ENCODE measurements at places on chromosomes 1 and 21. TPM values are rescaled to one million over a fixed set of nuclear protein-coding genes. Genes with fewer than 3 reads are reported as not detected.

CNKSR1 gene
- total RNA-seq: 4.5 TPM

LEFTY1 gene
- 0.19 TPM for total RNA-seq

DNA sequence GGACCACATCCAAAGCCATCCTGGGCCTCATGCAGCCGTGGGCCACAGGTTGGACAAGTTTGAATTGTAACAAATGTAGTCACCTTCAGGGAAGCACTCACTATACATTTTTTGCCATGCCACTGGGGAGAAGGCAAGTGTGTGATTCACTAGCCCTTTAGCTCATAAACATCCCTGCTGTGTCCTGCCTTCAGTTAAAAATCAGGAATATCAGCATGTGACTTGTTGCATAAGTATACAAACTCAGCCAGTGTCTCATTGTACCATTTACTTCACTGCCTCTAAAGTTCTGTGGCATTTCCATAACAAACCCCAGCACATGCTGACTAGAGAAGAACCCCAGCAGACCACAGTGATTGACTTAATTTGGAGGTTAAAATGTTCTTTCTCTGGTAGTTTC, 142.0 kb upstream of the C1orf105 start:
- no peak overlapping the region for H3K27ac ChIP-seq
- H3K4me3 ChIP-seq: no peak overlapping the region
- H3K36me3 ChIP-seq: peaks cover 2% of the 10 kb centered on the region
- no peaks in the 10 kb centered on the region for H3K27me3 ChIP-seq

- H3K27ac ChIP-seq: no peak overlapping the region
- DNase-seq: no peak
- H3K4me3 ChIP-seq: no peak overlapping the region
- peaks cover 4% of the 10 kb centered on the region for H3K4me1 ChIP-seq
These were observed 55.3 kb downstream of the ETS2 start for GRCh38 chr21:38861056-38861455.

FLG2 gene
- not detected for total RNA-seq

DNA sequence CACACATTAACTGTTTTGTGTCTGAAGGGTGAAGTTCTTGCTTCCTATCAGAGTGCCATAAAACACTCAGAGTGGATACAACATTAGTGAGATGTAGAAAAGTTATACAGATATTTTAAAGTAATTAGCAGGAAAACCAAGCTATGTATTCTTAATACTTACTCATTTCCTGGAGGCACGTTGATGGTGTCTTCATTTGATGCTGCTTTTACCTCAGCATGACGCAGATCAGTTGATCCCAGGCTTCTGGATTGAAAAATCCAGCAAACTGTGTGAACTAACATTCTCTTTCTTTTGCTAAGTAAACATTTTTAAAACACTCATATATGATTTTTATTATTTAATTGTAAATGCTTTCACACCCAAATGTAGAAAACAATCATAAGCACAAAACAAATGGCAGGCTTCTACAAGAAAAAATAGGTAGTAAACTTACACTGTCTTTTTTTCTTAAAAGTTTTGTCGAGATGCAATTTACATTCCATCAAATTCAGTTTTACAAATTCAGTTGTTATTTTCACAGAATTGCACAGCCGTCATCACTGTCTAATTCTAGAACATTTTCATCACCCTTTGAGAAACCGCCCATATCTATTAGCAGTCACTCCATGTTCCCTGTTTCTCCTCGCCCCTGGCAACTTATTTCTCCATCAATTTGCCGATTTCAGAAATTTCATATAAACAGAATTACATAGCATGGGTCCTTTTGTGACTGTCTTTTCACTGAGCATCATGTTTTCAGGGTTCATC, 198.9 kb downstream of the LRRC7 start:
- H3K4me1 ChIP-seq: no peaks in the 10 kb centered on the region
- no peaks in the 10 kb centered on the region for H3K27me3 ChIP-seq
- no peaks in the 10 kb centered on the region for H3K36me3 ChIP-seq
- H3K4me3 ChIP-seq: no peak overlapping the region

CTXND2 gene
- total RNA-seq: not detected

- no peaks in the 10 kb centered on the region for H3K36me3 ChIP-seq
- no peak for DNase-seq
- no peak overlapping the region for H3K27ac ChIP-seq
- H3K4me1 ChIP-seq: no peaks in the 10 kb centered on the region
- H3K4me3 ChIP-seq: no peak overlapping the region
- H3K27me3 ChIP-seq: peaks cover 28% of the 10 kb centered on the region
These were observed 24.0 kb upstream of the ADARB1 start for GRCh38 chr21:45050345-45050796.

- no peak overlapping the region for H3K4me3 ChIP-seq
- no peak overlapping the region for H3K27ac ChIP-seq
- peaks cover 6% of the 10 kb centered on the region for H3K4me1 ChIP-seq
- DNase-seq: no peak
These were observed 130.5 kb downstream of the PPIAL4G start for GRCh38 chr1:148352470-148353053.

SYT2 gene
- total RNA-seq: not detected

GRCh38 chr1:52553362-52554266, 722 bp upstream of the TUT4 start:
- peak overlapping the region; percentile 70 for H3K4me3 ChIP-seq
- DNase-seq: peak; percentile 92
- H3K27me3 ChIP-seq: peaks cover 2% of the 10 kb centered on the region
- peaks cover 2% of the 10 kb centered on the region for H3K36me3 ChIP-seq
- H3K27ac ChIP-seq: peak overlapping the region; percentile 73

DNA sequence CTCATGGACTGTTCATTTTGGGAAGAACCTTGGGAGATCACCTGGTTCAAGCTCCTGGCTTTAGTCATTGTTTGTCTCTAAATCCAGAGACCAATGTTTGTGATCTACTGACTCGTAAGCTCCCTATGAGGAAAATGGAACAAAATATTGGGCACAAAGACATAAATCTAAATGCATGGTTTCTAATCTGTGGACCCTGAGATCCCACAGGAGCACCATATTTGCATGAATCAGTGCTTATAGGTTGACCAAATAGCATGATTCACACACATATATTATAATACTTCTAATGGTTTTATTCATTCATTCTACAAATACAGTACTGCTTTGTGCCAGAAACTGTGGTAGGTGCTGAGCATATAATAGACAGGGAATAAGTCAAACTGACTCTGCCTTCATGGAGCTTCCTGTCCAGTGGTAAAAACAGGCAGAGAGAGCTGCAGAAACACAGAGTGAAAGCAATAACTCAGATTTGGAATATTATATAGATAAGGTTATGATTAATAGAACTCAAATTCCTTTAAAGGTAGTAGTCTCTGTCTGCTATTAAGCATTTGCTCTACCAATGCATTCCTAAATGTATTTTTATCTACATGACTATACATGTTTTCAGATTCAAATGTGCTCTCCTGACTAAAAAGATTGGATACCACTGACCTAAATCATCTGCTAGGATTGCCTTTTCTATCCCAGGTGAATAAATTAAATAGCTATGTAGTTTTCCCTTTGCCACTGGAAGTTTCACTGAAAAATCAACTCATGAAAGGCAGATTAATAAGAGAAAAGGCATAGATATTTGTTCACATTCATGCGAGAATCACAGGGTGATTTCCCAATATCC, 198.6 kb upstream of the CAMK1G start:
- DNase-seq: no peak
- no peaks in the 10 kb centered on the region for H3K4me1 ChIP-seq

HSD3B1 gene
- not detected for total RNA-seq

ADCY10 gene
- 0.20 TPM for total RNA-seq

- no peak overlapping the region for H3K27ac ChIP-seq
- no peaks in the 10 kb centered on the region for H3K27me3 ChIP-seq
- H3K4me1 ChIP-seq: peaks cover 2% of the 10 kb centered on the region
These were observed 31.3 kb upstream of the MYBPHL start for GRCh38 chr1:109338091-109338490.

- no peak for DNase-seq
- H3K4me1 ChIP-seq: peaks cover 7% of the 10 kb centered on the region
- H3K4me3 ChIP-seq: no peak overlapping the region
- peaks cover 2% of the 10 kb centered on the region for H3K36me3 ChIP-seq
These were observed 145.6 kb downstream of the ZZZ3 start for GRCh38 chr1:77536813-77537212.

GRCh38 chr1:62826901-62827300, 43.0 kb downstream of the ATG4C start:
- H3K4me3 ChIP-seq: no peak overlapping the region
- H3K36me3 ChIP-seq: peaks cover 21% of the 10 kb centered on the region
- no peak overlapping the region for H3K27ac ChIP-seq
- DNase-seq: no peak
- no peaks in the 10 kb centered on the region for H3K27me3 ChIP-seq
- H3K4me1 ChIP-seq: peaks cover 2% of the 10 kb centered on the region

- no peaks in the 10 kb centered on the region for H3K27me3 ChIP-seq
- H3K4me3 ChIP-seq: no peak overlapping the region
- no peak overlapping the region for H3K27ac ChIP-seq
- H3K36me3 ChIP-seq: no peaks in the 10 kb centered on the region
- DNase-seq: no peak
- H3K4me1 ChIP-seq: peaks cover 4% of the 10 kb centered on the region
These were observed 54.4 kb upstream of the SCAF4 start for GRCh38 chr21:31786164-31786920.

CCDC17 gene
- 4.4 TPM for total RNA-seq

- H3K27ac ChIP-seq: no peak overlapping the region
- no peak for DNase-seq
- H3K27me3 ChIP-seq: peaks cover 18% of the 10 kb centered on the region
- H3K4me1 ChIP-seq: peaks cover 10% of the 10 kb centered on the region
These were observed 5.0 kb downstream of the PRELP start for GRCh38 chr1:203480525-203481084.

FCRL2 gene
- total RNA-seq: not detected

CTH gene
- total RNA-seq: 2.7 TPM

DNA sequence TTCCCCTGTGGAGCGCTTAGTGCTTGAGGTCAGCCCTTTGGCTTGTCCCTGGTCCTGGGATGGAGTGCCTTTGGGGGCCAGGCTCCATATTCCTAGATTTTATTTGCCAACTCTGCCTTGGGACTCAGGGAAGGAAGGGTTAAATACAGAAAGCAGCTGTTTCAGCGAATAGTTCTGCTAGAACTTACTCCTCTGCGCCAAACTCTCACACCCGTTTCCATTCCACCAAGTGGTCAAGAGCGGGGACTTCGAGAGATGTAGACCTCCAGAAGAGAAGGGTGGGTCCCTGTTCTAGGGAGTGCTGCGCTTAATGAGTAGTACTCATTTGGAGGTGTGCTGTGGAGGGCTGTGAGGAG, 704 bp upstream of the TOMM40L start:
- H3K4me1 ChIP-seq: peaks cover 32% of the 10 kb centered on the region
- peaks cover 3% of the 10 kb centered on the region for H3K36me3 ChIP-seq
- H3K27ac ChIP-seq: peak overlapping the region; percentile 82
- DNase-seq: no peak
- H3K27me3 ChIP-seq: no peaks in the 10 kb centered on the region

PCSK9 gene
- total RNA-seq: not detected

Data from activated naive CD8-positive, alpha-beta T cell treated with anti-CD3 and anti-CD28 coated beads, Interleukin-2, amount 10 ng/mL, durations not matched to agents 7 days and 5 days (primary cell).